ENCODE measurements at places on chromosomes 6 and 20.

- no peak for ATAC-seq
Measured at GRCh38 chr6:120735641-120736040, 598.6 kb downstream of the TBC1D32 start.

DNA sequence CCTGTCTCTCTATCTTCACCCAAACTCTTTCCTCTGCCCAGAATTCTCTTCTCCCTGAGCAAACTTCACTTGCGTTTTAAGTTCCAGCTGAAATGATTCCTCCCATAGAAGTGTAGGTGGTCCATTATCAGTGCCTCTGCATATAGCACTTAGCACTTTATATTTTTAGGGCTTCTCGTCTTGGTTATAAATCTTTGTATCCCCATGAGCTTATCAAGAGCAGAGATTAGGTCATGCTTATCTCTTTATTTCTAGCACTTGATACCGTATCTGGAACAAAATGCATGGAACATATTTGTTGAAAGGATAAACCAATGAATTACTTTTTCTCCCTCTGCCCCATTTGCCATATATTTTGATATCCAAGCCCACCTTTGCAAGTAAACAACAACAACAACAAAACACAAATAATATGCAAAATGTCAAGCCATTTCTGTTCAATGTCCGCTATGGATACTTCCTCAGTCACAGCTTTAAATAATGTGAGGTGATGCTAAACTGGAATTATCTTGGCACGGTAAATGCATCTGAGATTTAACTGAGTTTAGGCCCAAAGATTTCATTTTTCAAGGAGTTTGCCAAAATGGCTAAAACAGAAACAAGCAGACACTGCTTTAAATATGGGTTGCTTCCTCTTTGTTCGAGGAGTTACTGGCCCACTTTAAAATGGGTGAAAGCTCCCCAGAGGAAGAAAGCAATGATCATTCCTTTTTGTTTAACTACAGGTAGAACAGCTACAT, 106.2 kb upstream of the STMND1 start:
- no peak for ATAC-seq

DNA sequence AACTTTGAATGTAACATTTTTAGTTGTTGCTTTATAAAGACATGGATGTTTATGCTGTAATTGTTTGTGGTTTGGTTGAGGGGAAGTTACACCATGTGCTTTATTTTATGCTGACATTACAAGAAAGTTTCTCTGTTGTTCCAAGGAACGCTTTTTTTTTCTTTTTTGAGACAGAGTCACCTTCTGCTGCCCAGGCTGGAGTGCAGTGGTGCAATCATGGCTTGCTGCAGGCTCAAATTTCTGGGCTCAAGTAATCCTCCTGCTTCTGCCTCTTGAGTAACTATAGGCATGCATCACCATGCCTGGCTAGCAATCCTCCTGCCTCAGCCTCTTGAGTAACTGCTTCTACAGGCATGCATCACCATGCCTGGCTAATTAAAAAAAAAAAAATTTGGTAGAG, 21.0 kb upstream of the IFNGR1 start:
- ATAC-seq = no peak

GRCh38 chr20:57475388-57476083, 49.4 kb downstream of the CTCFL start:
- no peak for ATAC-seq

DNA sequence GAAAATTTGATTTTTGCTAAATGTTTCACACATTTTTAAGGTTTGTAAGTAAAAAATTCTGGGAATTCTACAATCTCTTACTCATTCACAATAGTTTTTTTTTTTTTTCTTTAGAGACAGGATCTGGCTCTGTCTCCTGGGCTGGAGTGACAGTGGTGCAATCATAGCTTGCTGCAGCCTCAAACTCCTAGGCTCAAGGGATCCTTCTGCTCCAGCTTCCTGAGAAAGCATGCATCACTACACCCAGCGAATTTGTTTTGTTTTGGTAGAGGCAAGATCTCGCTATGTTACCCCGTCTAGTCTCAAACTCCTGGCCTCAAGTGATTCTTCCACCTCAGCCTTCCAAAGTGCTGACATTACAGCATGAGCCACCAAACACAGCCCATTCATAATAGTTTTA, 232.8 kb downstream of the GJA1 start:
- no peak for ATAC-seq

GRCh38 chr6:36924778-36925374, 29.7 kb upstream of the PI16 start:
- no peak for ATAC-seq

DNA sequence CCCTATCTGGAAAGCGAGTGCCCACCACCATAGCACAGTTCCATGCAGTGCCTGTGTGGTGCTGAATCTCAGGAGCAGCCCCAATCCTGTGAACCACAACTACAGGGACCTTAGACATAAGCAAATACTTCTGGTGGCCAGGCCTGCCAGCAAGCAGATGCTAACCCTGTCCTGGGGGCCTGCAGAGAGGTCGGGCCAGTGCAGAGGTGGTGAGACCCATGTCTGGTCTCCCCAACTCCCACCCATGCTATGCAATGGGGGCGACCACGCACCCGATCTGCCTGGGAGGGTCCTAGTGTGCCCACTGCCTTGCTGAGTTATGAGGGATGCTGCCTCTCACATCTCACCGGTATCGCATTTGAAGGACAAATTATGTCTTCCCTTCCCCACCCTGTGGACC, 151.6 kb upstream of the ZNF337 start:
- no peak for ATAC-seq

- ATAC-seq = no peak
Measured at GRCh38 chr20:57509665-57510237, 15.2 kb downstream of the CTCFL start.

GRCh38 chr20:24955045-24955444, 6.0 kb downstream of the CST7 start:
- ATAC-seq = peak; percentile 63

DNA sequence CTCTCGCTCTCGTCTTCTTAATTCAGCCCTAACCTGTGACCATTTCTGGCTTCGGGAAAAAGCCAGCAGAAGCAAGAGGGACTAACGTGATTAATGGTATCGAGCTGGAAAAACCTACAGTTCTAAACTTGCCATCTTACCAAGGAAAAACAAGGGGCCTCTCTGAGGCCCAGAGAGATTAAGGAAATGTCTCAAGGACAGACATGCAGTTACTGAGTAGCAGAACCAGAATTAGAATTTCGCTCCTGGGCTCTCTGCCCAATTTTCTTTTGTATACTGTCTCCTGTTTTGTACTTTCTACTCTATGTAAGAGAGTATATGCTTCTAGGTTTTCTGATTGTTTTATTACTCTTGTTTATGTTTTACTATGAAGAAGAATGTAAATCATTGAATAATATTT, 67.8 kb upstream of the LTV1 start:
- no peak for ATAC-seq

DNA sequence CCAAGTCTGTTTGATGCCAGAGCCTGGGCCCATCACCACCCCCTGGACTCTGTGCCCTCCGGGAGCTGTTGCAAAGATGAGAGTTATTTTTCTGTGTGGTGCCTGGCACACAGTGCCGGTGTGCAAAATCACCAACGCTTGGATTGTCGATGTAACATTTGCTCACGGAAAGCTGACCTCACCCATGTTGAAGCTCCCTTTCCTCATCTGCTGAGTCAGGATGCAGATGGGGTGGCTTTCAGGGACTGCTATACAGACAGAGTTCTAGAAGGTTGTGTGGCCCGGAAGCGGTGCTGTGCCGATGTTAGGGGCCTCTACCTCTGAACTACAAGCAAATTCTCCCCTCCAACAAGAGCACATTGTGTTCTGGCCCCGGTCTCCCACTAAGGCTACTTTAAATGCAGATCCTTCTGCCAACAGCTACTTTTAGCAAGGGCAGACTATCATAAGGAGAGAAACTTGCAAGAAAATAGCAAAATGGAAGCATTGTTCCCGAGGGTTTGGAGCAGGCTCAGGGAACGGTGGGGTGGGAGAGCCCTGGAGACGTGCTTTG, 34.0 kb downstream of the EYA2 start:
- no peak for ATAC-seq
